Astrocyte of the spinal cord (primary cell): ENCODE measurements at places on chromosomes 3 and 15.

DNA sequence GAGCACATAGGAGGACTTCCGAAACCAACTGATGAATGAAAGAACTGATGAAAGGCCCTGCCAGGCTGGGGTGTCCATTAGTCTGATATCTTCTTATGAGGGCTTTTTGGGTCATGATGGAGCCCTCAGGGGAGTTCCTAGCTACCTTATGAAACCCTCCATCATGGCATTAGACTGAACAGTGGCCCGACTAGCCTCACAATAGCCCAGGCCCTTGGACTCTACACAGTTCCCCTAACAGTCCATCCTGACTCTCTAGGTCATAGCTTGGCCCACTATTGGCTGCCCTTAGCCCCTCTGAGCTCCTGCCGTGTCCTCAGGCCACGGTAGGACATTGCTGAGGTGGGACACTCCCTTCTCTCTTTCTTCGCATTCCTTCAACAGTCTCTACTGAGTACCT, 365.9 kb downstream of the CACNA2D3 start:
- DNase-seq, result no peak

DNA sequence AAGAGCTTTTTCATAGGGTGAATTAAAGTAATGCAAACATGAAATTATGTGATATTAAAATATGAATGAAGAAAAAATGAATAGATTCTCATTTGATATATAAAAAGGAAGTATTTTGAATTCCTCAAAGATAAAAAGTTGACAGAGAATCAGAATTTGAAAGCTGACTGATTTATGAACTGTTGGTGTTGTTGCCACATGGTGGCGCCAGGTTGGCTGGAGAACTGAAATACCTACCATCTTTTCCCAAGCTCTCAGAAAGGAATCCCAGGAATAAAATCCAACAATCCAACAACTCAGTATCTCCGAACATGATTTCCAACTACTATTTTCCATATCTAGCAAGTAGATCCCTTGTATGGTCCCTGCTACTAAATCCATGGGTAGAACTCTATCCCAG, 3.1 kb downstream of the MYRIP start:
- no peak for DNase-seq

DNA sequence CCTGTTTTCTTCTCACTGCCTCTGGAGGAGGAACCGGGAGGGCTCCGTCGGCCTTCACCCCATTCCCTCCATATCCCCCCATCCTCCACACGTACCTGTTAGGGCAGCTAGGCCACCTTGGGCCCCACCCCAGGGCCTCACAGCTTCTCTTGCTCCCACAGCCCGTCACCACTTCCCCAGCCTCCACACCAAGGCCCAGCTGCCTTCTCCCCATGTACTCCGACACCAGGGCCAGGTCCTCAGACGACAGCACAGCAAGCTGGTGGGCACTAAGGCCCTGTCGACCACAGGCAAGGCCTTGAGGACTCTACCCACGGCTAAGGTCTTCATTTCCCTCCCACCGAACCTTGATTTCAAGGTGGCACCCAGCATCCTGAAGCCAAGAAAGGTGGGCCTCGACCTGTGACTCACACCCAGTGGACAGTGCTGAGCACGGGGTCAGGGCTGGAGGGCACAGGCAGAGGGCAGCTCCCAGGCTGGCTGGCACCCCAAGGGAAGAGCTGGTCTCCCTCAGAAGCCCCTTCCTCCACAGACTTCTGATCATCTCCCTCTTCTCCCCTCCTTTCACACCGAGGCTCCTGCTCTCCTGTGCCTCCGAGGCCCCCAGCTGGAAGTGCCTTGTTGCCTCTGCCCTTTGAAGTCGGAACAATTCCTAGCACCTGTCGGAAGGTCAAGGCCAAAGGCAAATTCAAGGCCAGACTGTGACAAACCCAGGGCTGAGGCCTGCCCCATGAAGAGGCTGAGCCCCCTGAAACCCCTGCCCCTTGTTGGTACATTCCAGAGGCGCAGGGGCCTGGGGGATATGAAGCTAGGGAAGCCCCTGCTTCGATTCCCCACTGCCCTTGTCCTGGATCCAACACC, 9.1 kb downstream of the RPUSD3 start:
- DNase-seq, result no peak

DNA sequence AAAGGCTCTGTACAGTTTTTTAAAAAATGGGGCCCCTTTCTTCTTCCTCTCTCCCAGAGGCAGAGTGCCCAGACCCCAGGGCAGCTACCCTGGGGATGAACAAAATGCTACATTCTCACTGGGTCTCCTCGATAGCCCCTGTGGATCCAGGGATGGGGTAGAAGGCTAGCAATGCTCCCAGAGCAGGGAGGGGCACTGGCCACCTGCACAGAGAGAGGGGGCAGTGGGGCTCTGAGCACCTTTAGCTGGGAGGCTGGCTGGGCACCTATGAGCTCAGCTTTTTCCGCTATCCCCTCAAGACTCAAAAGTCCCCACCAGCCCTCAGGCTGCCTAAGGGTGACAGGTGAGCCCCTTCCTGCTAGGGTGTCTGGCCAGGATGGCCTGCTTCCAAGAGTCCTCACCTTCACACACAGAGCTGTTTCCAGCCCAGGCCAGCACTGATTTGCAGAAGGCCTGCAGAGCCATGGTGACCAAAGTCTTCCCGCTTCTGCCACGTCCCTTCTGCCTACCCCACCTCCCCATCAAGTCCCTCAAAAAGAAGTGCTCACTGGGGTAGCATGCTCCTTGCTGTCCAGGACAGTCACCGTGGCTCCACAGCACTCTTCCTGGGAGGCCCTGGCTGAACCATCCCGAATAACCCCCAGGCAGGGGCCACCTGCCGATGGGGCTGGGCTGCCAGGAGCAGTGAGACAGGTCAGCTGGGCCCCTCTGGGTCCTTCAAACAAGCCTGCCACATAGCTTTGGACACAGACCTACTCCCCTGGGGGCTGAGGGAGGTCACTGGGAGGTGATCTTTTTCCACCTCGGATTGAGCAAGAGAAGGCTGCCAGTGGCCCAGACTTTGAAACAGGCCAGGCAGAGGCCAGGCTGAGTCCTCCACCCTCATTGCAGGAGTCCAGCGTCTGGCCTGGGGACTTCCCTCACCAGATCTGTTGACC, 20.4 kb downstream of the BMF start:
- DNase-seq, result no peak

GRCh38 chr3:144437989-144438388, 466.4 kb downstream of the DIPK2A start:
- DNase-seq, result no peak

GRCh38 chr3:114846779-114847178, 300.3 kb downstream of the ZBTB20 start:
- no peak for DNase-seq

- no peak for DNase-seq
These were observed 150.2 kb downstream of the TP63 start for GRCh38 chr3:189781415-189781814.

DNA sequence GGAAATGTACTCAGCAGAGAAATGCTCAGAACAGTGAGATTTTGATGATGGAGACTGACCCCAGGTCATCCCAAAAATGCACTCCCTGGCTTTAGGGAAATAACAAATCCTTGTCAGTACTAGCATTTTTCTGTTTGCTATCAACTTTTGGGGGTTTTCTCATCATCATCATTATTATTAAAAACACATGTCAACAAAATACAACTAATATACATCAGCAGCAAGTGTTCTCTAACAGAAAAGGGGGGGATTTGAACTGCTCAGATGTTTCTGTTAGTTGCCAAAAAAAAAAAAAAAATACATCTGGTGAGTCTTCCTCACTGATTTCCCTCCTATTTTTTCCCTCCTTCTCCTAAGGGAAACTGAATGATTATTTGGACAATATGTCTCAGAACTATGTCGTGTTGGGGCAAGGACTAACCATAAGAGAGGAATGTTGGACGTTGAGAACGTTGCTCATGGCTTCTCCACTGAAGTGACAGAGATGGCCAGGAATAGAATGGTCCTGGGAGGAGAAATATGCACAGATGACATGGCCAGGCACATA, 230.0 kb upstream of the MCTP2 start:
- DNase-seq, result no peak

- DNase-seq, result no peak
These were observed 757 bp upstream of the DIPK2A start for GRCh38 chr3:143970773-143971358.

DNA sequence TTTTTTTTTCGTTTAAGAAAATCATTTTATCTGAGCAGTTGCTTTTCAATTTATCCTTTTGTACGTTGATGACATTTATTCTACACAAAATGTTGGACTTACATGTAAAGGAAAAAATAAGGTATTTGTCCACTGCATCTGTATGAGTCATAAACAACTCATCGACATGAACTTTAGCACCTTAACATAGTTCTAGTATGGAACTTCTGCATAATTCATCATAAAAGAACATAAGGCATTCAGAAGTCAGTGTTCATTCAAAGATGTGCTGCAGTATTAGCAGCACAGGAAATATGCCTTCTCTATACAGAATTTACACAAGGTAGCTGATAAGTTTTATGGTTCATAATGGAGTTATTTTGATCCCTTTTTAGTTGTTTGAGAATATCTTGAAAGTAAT, 801.6 kb downstream of the CADM2 start:
- no peak for DNase-seq

DNA sequence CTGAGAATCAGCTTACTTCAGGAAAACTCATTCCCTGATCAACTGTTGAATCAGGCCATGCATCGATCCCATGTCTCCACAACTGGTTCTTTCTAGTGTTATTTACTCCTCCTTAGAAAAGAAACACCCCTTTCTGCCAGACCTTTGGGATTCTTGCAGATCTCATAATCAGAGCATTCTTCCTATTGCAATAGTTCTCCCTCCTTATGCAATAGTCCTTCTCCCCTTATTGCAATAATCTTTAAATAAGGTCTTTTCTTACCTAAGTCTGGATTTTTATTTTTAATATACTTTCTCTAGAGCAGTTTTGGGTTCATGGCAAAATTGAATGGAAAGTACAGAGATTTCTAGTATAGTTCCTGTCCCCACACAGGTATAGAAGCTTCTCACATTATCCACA, 141.9 kb upstream of the SGO1 start:
- no peak for DNase-seq

DNA sequence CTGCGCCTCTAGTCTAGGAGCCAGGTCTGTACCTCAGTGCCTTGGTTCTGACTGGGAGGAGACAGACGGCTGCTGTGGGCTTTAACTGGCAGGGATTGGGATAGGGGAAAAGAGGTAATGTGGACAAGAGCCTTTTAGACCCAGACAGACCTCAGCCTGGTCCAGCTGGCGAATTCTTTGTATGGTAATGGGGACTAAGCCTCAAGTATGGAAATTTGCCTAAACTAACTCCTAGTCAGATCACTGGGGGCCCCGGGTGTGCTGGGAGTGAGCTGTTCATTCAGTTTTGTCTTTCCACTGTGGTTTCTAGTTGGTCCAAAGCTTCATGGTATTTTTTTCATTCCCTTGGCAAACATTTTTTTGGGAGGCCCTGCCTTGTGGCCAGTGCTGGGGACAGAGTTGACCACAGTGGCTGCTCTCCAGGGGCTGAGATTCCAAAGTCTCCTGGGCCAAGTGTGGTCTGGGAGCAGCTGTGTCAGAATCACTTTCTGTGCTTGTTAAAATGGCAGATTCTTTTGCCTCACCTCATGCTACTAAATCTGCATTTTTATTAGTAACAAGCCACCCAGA, 261.4 kb upstream of the C2CD4B start:
- DNase-seq, result peak; percentile 84

DNA sequence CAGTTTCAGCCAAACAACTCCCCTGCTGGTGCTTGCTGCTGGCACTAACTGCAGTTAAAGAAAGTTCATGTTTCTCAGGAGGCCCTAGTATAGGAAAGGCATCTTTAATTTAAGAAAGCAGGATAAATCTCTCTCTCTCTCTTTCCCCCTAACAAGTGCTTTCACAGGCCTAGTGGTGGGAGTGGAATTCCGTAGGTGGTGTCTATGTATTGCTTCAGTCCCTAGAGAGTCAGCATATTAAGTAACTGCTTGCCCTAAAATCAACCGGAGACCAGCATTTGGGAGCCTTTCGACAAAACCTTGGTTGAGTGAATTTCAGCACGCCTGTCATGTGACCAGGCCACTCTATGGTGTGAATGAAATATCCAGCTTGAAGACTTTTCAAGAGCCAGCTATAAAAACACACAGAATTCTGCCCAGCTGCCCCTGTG, 169.2 kb upstream of the TGFBR2 start:
- DNase-seq, result peak; percentile 51

DNA sequence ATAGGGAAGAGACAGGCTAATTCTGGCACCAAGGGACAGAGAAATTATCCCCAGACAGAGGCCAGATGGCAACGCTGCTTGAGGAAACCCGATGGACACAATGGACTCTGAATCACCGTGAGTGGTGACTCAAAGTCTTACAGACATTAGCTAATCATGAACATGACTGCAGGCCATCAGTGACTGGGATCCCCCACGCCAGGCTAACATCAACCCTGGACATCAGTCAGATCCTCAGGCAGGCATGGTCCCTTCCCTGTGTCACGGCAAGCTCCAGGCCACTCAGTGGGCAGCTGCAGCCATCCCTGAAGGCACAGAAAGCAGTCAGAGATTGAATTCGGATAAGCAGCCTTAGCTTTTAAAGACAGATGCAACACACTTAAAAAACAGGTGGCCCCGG, 23.8 kb upstream of the OXTR start:
- DNase-seq, result peak; percentile 70
